ENCODE measurements at places on chromosomes 1 and 21. TPM values are rescaled to one million over a fixed set of nuclear protein-coding genes. Genes with fewer than 3 reads are reported as not detected.

- DNase-seq = no peak
Observed at GRCh38 chr1:111449703-111450017, 396 bp downstream of the ATP5PB start.

GRCh38 chr1:202804126-202804525 lies 4.1 kb downstream of the KDM5B start:
- no peak for DNase-seq

- no peak for DNase-seq
Observed at GRCh38 chr1:27509127-27510080, 19.4 kb upstream of the WASF2 start.

GRCh38 chr1:52119301-52120079 lies 22.4 kb upstream of the ZFYVE9 start:
- DNase-seq = no peak

DNA sequence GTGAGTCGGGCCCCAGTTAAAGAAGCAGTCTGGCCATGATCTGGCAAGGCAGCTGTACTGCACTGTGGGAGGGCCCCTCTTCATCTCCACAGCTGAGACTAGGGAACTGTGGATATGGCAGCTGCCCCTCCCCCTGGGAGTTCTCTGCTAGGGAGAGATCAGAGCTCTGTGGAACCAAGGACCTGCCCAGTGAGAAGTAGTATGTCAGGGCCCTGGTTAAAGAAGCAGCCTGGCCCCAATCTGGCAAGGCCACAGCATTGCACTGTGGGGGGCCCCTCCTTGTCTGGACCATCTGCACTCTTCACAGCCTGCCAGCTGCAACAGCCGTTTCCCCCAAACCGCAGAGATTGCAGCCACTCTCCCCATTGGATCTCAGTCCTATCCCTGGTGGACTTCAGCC lies 208.5 kb downstream of the DNAH14 start:
- DNase-seq = no peak

DNA sequence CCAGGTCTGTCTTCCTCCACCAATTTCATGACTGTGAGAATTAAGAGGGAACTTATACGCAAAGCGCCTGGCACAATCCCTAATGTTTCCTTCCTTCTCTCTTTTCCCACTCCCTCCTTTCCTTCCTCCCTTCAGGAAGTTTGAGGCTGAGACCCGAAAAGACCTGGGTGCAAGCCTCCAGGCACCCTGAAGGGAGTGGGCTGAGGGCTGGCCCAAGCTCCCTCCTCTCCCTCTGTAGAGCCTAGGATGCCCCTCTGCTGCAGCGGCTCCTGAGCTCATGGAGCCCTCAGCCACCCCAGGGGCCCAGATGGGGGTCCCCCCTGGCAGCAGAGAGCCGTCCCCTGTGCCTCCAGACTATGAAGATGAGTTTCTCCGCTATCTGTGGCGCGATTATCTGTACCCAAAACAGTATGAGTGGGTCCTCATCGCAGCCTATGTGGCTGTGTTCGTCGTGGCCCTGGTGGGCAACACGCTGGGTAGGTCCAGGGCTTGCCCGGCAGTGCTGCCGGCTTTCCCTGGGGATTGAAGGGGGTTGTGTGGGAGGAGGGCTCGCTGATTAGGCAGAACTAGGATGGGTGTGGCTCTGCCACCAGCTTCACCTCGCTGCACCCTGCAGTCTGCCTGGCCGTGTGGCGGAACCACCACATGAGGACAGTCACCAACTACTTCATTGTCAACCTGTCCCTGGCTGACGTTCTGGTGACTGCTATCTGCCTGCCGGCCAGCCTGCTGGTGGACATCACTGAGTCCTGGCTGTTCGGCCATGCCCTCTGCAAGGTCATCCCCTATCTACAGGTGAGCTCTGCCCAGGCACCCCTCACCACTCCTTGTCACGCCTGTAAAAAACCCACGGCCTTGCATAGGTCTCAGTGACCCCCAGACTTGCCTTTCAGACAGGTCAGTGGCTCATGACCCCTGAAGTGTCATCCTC lies 1.7 kb downstream of the HCRTR1 start:
- DNase-seq = no peak

LMX1A gene
- not detected for total RNA-seq
